Activated T-cell treated with anti-CD3 and anti-CD28 coated beads, Interleukin-2, amount 50 U/mL, for 48 hours (primary cell): ENCODE measurements at places on chromosomes 11 and 22.

- no peak for DNase-seq
Observed at GRCh38 chr11:74225565-74225964, 54.5 kb downstream of the PPME1 start.

- DNase-seq, result no peak
Observed at GRCh38 chr11:93117565-93117964, 80.2 kb downstream of the SLC36A4 start.

DNA sequence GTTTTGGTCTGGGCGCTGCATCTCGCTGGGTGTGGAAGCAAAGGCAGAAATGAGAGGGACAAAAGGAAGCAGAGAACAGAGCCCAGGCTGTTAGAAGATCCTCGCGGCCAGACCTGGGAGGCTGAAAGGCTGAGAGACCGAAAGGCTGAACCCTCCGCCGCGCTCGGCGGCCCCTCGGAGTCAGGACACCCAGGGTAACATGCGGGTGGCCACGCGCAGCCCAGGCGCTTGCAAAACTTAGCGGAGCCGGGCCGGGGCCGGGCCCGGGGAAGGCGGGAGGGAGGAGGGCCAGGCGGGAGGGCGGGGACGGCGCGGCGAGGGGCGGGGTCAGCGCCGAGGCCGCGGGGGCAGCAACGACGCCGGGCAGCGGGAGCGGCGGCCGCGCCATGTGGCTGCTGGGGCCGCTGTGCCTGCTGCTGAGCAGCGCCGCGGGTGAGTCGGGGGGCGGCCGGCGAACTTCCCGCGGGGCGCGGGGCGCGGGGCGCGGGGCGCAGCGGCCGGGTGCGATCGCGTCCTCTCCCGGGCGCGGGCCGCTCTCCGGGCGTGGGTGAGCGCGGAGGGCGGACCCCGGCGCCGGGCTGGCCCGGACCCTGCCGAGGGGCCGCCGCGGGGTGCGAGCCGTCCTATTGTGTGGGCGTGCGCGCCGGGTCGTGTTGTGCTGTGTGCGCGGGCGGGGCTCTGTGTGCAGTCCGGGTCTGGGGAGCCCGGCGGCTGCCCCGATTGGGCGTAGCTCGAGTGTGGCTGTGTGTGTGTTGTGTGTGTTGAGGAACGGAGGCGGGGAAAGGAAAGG is at the start of gene LDLRAD3:
LDLRAD3 (plus strand) TSS at position 350 of the 790 bp plus-strand sequence; CDS start at position 387, 37 bp downstream.
- DNase-seq, result peak; percentile 68

DNA sequence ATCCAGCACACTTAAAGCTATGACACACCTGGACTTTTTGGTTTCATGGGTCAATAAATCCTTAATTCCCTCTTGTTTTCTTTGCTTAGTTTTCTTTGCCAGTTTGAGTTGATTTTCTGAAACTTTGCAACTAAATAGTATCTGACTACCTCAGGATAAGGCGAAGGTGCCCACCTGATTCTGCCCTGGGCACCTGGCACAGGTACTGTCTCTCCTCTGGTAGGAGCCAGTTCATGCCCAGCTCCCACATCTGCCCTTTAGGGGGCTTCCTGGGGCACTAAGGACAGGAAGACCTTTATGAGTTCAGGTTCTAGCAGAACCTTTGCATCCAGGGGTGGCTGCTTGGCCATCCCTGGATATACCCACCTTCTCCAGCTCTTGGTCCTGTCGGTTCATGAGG is 19.6 kb upstream of the KCNJ11 start:
- no peak for DNase-seq

- no peak for DNase-seq
Observed at GRCh38 chr22:47394504-47395440, 632.3 kb downstream of the TBC1D22A start.
